Fibroblast of lung (primary cell): ENCODE measurements at places on chromosomes 2 and 18. TPM values are rescaled to one million over a fixed set of nuclear protein-coding genes. Genes with fewer than 3 reads are reported as not detected.

LYPD6 gene
- total RNA-seq = under 0.01 and 0.17 TPM in 2 replicates

RNF125 gene
- total RNA-seq = 0.26 and 0.33 TPM in 2 replicates

EPB41L3 gene
- 29.9 and 37.0 TPM in 2 replicates for total RNA-seq

LIMS4 gene
- total RNA-seq = 0.26 and 1.8 TPM in 2 replicates

ELP2 gene
- total RNA-seq = 135 and 309 TPM in 2 replicates

LTBP1 gene
- 190 and 324 TPM in 2 replicates for total RNA-seq

C2orf78 gene
- total RNA-seq = not detected in 2 replicates

GRB14 gene
- 0.26 and 0.33 TPM in 2 replicates for total RNA-seq

KCNG3 gene
- total RNA-seq = under 0.01 TPM in 1 of 2 replicates, not detected in the other

IL37 gene
- not detected in 2 replicates for total RNA-seq

FNDC4 gene
- total RNA-seq = 12.8 and 18.3 TPM in 2 replicates

TTN gene
- 0.33 and 0.51 TPM in 2 replicates for total RNA-seq

DHX57 gene
- total RNA-seq = 20.5 and 23.5 TPM in 2 replicates

CROCC2 gene
- total RNA-seq = 0.33 and 0.51 TPM in 2 replicates

ERMN gene
- total RNA-seq = 0.17 TPM in 1 of 2 replicates, not detected in the other
